ENCODE measurements at places on chromosomes 12 and 14. TPM values are rescaled to one million over a fixed set of nuclear protein-coding genes. Genes with fewer than 3 reads are reported as not detected.

DNA sequence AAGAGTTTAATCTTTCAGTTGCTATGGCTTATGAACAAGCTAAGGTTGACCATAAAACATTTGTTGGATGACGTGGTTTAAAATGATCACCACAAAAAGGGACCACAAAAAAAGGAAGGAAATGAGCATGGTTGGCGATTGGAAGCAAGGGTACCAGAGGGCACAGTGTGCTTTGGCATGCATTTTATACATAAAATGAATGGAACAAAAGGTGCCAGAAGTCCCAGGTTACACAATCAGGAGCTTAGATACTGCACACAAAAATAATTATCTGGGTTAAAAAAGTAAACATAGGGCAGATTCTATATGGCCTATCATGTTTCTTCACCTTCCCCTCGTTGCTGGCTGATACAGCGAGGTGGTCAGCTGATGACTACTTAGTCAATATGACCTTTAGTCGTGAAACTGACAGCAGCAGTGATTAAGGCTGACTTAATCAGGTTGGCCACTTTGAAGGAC is 50.7 kb downstream of the ZC3H14 start:
- peak; percentile 86 for ATAC-seq

DNA sequence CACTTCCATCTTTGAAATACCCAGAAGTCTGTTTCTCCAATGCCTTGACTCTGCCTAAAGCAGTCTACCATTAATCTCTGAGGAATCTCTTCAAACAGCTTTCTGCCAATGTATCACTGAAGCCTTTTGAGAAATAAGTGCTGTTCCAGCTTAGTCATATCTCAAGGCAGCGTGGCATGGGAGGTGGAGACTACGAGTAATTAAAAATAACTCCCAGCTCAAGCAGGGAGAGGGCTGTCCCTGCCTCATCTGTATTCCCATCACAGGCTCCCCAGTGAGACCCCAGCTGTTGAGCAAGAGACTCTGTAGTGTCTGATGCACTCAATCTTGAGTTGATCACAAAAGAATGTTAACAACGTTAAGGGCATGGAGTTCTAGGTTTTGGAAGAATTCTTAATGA is 700.6 kb downstream of the DIO2 start:
- ATAC-seq = no peak

GRCh38 chr14:76050797-76051392 is 65.3 kb downstream of the IFT43 start:
- ATAC-seq = peak; percentile 39

DNA sequence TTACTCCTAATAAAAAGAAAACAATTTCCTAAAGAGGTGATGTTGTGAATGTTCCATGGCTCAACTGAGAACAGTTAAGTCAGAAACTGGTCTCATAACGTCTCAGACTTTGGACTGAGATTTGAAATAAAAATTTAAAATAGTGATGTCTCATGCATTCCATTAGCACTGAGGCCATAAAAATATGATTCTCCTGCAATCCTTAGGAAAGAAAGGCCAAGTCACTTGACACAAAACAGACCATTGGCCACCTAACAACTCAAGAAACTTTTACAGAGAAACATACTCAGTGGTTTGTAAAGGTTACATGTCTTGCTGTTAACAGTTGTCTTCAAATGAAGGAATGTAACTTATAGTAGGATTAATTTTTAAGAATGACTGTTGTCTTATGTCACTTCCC is 58.1 kb downstream of the STAB2 start:
- ATAC-seq = no peak

DNA sequence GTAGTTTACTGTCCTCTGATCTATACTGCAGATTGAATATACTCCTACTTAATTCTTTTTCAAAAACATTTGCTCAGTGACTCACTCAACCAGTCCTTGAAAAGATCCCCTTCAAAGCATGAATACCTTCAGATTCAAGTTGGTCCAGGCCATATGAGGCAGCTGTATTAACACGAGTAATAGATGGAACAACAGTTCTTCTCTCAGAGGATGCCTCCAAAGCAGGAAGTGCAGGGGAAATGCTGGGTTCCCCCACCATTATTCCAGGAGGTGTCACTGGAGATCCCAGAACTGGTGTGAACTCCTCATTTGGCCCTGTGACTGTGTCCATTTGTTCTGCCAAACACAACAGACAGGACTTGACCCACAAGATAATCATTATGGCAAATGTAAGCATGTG is 20.6 kb downstream of the ARMH4 start:
- no peak for ATAC-seq

GRCh38 chr12:52525661-52526499 is 5.7 kb upstream of the KRT5 start:
- ATAC-seq = no peak

DNA sequence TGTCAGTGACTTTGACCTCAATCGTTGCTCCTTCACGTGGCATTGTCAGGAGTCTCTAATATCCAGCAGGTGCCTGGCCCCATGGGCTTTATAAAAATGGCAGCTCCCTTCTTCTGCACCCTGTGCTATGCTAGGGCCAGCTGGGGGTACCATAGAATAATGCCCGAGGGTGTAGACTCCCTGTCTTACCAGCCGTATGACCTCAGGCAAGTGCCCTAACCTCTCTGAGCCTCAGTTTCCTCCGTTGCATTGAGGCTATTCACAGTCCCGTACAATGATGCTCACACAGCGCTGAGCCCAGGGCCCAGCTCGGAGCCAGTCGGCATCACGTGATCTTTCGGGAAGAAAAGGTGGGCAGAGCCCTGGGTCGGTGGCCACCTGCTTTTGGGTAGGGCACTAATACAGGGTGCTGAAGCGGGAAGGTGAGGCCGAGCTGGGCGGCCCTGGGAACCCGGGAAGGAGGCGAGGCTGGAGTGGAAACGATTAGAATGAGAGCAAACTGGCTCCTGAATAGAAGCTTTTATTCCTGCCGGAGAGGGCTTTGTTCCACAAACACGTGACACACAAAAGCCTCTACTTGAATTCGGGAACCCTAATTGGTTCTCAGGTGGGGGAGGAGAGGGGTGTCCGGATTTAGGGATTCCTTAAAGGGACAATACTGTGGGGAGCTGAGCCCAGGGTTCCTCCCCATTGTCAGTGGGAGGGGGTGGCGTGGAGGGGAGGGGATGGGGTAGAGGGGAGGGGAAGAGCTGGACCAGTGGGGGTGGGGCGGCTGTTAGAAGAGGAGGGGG is 19.9 kb upstream of the MSI1 start:
- no peak for ATAC-seq

- ATAC-seq = no peak
Observed at GRCh38 chr12:118900993-118901392, 80.3 kb upstream of the SRRM4 start.

DNA sequence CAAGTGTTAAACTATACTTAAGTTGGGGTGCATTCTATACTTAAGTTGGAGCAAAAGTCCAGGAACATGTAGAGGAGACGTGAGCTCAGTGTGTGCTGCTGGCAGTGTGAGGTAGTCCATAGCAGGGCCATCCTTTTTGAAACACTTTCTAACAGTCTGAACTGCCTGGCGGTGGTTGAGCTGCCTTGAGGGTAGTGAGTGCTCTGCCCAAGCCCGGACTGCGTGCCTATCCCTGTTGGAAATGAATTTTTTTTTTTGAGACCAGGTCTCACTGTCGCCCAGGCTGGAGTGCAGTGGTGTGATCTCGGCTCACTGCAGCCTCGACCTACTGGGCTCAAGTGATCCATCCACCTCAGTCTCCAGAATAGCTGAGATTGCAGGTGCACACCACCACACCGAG is 14.1 kb downstream of the KCNH3 start:
- no peak for ATAC-seq

DNA sequence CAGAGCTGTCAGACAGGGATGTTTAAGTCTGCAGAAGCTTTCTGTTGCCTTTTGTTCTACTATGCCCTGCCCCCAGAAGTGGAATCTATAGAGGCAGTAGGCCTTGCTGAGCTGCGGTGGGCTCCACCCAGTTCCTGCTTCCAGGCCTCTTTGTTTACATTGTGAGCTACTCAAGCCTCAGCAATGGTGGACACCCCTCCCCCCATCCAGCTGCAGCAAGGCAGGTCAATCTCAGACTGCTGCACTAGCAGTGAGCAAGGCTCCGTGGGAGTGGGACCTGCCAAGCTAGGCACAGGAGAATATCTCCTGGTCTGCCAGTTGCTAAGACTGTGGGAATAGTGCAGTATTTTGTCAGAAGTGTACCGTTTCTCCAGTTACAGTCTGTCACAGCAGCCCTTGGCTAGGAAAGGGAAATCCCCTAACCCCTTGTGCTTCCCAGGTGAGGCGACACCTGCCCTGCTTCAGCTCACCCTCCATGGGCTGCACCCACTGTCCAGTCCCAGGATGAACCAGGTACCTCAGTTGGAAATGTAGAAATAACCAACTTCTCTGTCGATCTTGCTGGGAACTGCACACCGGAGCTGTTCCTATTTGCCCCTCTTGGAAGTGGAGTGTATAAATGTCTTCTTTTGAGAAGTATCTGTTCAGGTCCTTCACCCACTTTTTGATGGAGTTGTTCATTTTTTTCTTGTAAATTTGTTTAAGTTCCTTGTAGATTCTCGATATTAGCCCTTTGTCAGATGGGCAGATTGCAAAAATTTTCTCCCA is 213.5 kb upstream of the SLC38A2 start:
- no peak for ATAC-seq

Gene TMEM119
- total RNA-seq = 0.71 TPM

Gene LRRK2
- total RNA-seq = 0.04 TPM

Gene HOXC4
- not detected for total RNA-seq
